Heart left ventricle (tissue), 16 donors: ENCODE measurements at places on chromosomes 12 and 14. TPM values are rescaled to one million over a fixed set of nuclear protein-coding genes. Genes with fewer than 3 reads are reported as not detected.

The TTC6 gene
- polyA plus RNA-seq, result not detected

The PZP gene
- 0.42 TPM for polyA plus RNA-seq

The INSM2 gene
- not detected for polyA plus RNA-seq

The PPP1R36 gene
- polyA plus RNA-seq, result 0.30 TPM

The NGB gene
- not detected for polyA plus RNA-seq

The TAS2R50 gene
- 0.10 TPM for polyA plus RNA-seq

The RPS6KL1 gene
- polyA plus RNA-seq, result 12.0 TPM

The MYF5 gene
- polyA plus RNA-seq, result not detected

The TMEM119 gene
- polyA plus RNA-seq, result 3.0 TPM

The CLEC1A gene
- 3.1 TPM for polyA plus RNA-seq

The OR8S1 gene
- polyA plus RNA-seq, result not detected

The WNT1 gene
- polyA plus RNA-seq, result not detected
